ENCODE measurements at places on chromosomes 5 and 9.

GRCh38 chr5:55027595-55027994 lies 3.5 kb downstream of the GZMK start:
- DNase-seq = no peak

GRCh38 chr9:72012646-72013045 lies 47.8 kb downstream of the C9orf57 start:
- peak; percentile 51 for DNase-seq

DNA sequence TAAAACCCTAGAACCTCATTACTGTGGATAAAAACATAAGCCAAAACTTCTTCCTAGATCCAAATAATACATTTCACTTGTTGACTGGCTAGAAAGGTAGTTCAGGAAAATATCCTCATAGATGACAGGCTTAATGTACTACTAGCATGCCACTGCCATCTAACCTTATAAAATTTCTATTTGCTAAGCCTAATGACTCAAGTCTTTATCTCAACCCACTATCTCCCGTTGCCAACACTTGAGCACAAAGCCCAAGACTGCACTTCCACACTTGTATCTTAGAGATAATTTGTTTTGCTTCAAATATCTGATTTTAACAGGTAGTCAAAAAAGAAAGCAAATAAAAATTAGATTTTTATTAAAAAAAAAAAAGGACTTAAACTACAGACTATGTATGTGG lies 42.7 kb downstream of the FBXL17 start:
- DNase-seq = no peak

DNA sequence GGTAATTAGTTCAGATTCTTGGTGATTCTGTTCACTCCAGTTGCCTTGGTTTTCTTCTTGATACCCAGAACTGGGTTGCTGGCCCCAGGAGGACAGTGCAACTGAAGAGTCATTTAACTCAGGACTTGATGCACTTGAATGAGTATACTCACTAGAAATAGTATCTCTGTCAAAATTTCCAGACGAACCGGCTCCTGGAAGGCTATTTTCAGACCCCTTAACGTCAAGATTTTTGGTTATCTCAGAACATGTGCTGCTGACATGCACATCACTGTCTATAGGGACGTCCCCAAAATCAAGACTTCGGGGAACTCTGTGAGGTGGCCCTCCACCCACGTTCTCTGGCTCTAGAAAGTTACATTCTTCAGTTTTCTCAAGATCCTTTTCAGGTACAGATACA lies 56.7 kb upstream of the PCA3 start:
- no peak for DNase-seq

DNA sequence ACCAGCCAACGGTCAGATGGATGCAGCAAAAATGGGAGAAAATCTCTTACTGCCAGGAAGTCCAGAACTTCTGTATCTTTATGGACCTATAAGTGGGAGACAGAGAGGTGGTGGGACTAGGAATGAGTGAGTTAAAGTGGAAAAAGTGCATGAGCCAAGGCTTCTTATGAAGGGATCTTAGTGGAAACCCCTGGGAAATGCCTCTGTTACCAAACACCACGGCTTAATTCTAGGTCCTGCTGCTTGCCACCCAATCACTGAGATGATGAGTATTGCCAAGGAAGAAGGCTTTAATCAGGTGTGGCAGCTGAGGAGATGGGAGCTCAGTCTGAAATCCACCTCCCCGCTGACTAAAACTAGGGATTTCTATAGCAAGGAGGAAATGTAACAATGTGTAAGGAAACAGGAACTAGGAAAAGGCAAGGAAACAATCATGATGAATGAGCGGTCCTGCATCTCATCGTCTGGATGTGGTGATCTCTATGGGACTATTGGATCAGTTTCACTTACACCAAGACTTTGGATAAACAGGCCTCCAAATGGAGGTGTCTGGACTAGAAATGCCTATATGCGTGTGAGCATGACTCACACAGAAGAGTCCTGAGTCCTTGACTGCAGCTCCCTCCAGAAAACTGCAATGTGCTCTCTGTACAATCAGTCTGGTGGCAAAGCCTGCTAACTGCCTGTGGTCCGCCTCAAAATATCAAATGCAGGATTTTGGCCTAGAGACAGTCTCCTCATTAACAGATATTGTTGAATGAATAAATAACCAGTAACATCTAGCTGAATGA lies 98.2 kb upstream of the PRR16 start:
- DNase-seq = no peak

DNA sequence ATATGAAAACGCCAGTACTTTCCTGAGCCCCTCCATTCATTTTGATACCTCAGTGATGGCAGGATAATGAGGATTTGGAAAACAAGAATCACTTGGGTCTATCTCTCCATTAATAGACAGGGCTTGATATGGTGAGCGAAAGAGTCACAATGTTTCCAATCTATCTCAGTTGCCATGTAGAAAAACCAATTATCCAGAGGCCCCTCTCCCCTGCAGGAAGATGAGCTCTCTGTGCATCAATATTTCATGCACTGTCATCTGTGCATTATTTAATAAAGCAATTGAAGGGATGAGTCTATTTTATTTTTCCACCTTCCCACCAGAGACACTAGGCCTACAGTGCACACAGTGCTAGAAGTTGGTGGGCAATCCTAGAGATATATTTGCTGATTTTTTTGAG lies 326.9 kb downstream of the SPOCK1 start:
- no peak for DNase-seq

GRCh38 chr5:1545126-1545804 lies 21.5 kb upstream of the LPCAT1 start:
- no peak for DNase-seq

GRCh38 chr9:133815781-133816180 lies 77.6 kb upstream of the SARDH start:
- DNase-seq = no peak

GRCh38 chr9:13728917-13729811 lies 449.7 kb upstream of the MPDZ start:
- no peak for DNase-seq

DNA sequence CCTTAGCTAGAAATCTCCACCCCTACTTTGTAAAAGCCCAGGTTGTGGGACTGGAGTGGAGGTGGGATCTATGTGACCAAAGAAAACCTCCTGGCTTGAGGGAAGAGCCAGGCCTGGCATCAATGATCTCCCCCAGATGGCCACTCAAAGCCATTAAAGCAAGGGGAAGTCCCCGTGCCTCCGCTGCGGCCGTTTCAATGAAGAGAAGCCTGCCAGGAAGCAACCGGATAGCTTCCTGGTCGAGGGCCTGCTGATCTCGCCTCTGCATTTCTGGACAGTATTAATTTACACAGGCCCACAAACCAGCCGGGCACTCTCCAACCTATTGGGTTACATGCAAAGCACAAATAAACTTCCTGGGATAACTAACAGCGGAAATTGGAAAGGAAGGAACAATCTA lies 160.5 kb upstream of the MSX2 start:
- no peak for DNase-seq

- no peak for DNase-seq
Observed at GRCh38 chr5:30499402-30499801, 694.1 kb upstream of the CDH6 start.

- DNase-seq = no peak
Observed at GRCh38 chr9:105438141-105438806, 9.6 kb upstream of the FSD1L start.

- DNase-seq = no peak
Observed at GRCh38 chr5:124634741-124635323, 111.6 kb downstream of the ZNF608 start.

DNA sequence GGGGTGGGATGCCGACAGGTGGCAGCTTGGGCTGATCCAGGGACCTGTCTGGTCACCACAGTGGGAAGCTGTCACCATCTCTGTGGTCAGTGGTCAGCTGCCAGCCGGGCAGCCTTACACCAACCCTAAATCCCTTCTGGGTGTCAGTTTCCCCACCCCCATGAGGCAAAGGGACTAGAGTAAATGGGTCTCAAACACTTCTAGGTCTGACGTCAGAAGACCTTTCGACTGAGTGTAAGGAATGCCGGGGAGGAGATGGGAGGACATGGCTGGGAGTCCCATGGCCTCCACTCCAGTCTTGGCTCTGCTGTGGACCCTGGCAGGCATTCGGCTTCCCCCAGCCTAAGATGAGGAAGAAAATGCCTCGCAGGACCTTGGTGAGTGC lies 40.3 kb upstream of the SLC25A51 start:
- DNase-seq = no peak

DNA sequence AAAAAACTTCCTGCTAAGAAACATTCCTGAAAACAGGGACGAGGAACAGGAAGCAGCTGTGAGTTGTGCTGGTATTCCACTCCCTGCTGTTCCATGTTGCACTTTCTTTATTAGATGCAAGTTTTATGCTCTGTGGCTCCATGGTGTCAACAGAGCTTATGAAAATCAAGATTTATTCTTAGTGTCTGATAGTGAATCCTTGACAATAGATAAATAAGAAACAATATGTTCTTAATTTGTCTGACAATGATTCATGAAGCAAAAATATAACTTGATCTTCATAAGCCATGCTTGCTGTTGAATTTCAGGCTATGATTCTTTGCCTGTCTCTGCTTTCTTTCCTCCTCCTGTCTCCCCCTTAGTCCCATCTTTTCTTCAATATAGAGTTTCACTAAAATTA lies 119.6 kb downstream of the DROSHA start:
- DNase-seq = no peak

DNA sequence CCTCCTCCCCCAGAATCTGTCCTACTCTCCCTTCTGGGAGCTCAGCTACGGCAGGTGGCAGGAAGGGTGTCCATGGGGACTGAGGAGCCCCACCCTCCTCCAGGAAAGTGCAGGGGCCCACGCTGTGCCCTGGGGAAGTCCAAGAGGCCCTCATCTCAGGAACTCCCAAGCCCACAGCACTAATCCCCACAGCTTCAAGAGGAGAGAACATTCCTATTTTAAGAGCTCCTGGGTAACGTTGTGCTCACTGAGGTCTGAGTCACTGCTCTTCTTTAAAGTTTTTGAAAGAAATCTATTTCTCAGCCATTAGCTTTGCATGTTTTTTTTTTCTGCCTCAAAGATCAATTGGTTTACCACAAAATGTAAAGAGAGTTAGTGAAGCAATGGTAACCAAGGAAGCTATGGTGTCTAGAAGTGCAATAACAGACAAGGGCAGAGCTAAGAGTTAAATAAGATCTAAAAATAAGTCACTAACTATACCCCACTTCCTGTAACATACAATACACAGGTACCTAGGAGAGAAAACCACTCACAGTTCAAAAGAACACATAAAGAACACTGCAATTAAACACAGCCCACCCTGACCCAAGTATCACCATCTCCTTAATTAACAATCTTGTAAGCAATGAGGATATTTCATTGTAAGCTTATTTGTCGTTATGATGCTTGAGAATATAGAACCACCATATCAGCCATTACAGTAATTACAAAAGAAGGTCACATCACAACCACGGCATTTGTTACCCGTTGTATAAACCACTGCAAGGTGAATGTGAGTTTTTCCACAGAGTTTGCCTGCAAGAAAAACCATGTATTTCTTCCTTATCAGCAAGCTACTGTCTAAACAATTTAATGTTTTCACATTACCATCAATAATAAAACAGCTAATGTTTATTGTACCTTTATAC lies 382.3 kb upstream of the SLC30A5 start:
- DNase-seq = no peak

GRCh38 chr5:40627706-40628105 lies 52.0 kb upstream of the PTGER4 start:
- DNase-seq = no peak

DNA sequence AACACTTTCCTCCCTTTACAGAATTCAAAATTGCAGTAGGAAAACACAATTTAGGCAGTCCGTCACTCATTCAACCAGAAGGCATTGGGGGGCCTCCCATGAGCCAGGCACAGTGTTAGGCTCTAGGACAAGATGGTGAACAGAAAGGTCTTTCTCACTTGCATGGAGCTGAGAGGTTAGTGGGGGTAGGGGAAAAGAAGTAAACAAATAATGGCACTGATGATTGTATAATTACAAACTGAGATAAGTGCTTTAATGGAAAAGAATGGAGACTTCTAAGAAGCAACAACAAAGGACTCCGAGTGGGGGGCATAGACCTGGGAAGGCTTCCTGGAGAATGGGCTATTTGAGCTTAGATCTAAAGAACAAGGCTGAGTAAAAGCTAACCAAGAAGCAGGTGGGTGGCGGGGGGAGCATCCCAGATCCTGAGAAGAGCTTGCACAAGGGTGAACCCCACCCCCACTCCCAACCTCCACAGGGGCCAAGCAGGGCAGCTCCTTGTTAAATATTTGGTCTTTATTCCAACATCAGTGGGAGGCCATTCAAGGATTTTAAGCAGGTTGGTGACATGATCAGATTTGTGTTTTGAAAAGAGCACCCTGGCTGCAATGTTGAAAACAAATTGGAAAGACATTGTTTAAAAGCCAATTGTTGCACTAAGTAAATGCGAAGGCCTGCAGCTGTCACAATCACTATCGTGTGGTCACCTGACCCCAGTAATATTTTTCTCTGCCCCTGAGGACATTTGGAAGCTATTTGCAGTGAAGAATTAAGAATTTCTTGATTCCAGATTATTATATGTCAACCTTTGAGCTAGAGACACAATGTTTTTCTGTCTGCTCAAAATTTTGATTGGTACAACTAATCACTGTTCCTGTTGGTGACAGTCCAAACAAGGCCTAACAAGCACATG lies 73.9 kb upstream of the EFNA5 start:
- no peak for DNase-seq

- DNase-seq = no peak
Observed at GRCh38 chr5:10854506-10855277, 93.7 kb upstream of the DAP start.

GRCh38 chr5:26569241-26569928 lies 469.0 kb downstream of the CDH9 start:
- no peak for DNase-seq

DNA sequence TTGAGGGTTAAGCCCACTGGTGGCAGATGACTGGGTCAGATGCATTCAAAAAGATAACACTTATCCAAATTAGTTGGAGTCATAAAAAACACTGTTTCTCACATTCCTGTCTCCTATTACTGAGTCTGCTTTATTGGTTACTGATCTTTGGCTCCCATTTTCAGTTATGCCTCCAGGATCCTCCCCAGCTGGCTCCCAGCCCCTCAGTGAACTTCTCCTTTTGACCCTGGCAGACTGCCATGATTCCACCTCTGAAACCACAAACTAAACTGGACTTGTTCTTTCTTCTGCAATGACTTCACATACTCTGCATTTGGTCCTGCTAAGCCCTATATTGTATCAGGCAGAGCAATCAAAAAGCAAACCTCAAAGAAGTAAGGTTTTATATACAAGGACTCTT lies 860.8 kb upstream of the DMAC1 start:
- DNase-seq = no peak

DNA sequence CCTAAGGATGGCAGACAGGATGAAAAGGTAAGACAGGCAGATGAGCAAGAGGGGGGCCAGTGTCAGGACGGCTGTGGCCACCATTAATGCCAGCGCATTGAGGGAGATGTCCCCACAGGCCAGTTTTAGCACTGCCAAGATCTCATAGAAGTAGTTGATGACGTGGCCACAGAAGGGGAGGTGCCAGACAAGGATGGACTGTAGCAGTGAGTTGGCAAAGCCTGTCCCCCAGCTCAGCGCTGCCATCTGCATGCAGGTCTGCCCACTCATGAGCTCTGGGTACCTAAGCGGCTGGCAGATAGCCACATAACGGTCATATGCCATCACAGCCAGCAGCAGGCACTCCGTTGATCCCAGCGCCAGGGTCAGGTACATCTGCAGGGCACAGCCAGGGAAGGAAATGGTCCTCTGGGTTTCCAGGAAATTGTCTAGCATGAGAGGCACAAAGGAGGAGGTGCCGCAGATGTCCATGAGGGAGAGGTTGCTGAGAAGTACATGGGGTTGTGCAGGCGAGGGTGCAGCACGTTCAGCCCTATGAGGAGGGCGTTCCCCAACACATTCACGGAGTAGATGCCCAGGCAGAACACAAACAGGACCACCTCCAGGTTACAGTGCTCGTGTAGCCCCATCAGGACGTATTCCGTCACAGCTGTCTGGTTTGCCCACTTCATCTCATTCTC lies 10.8 kb downstream of the OR13J1 start:
- DNase-seq = no peak
